ENCODE measurements at places on chromosomes 16 and 17.

DNA sequence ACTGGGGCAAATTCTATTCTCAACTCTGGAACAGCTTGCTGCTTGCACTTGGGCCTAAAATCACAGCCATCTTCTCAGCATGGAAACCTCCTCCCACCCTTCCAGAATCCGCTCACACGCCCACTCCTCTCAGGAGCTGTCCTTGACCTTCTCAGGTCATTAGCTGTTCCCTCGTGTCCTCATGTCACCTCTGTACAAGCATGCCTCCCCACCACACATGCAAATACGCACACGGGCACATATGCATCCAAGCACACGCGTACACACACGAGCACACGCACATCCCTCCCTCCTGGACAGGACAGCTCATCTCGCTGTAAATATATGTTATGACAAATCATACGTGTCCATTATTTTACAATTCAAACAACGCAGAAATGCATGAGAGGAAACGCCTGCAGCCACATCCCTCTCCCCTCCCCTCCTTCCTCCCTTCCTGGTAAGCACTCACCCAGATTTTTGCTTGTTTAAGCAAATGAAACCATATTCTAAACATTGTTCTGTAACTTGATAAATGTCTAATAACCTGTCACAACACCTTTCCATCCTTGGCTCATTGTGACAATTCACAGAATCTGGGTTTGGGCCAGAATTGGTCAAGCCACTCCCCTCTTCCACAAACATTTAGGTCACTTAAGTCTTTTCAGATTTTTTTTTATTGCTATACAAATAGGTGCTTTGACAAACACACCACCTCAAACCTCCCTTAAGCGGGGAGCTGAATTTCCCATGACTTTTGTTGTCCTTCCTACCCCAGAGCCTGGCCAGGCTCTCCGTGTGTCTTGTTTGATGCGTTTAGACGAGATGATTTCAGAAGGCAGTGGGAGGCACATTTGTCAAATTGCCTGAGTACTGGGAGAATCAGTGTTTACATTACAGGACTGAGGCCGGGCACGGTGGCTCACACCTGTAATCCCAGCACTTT, 41.7 kb downstream of the DNAH17 start:
- peak; percentile 62 for DNase-seq

GRCh38 chr16:75282466-75283281, 31.2 kb upstream of the BCAR1 start:
- DNase-seq = no peak

DNA sequence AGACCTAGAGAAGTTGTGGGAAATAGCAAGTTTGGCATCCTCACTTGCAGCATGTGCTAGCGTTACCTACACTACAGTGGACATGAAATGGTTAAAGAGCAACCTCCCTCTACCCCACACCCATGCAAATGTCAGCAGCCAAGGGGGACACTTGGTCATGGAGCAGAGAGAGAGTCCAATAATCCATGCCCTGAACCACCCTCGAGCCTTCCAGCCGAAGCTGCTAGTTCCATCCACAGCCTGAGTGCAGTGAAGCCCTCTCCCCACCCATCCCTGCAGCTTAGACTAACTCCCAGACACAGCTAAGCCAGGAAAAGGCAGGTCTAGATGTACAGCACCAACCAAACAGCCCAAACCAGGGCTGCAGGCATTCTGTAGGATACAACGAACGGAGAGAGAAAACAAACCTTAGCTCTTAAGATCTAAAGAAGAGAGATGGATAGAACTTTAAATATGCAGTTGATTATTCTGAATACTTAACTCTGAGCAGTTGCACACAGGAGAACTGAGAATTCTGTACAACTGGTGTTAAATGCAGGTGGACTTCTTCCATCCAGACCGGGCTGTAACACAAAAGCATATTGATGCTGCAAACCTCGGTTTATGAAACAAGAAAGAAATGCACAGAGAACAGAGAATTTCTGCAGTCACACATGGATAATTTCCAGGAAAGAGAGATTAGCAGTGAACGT, 93.8 kb downstream of the SALL1 start:
- no peak for DNase-seq

- DNase-seq = no peak
Measured at GRCh38 chr17:50626037-50626574, 8.6 kb upstream of the ABCC3 start.

GRCh38 chr16:81469710-81470535, 25.3 kb downstream of the CMIP start:
- DNase-seq = no peak

GRCh38 chr17:49975531-49975930, 6.5 kb downstream of the DLX4 start:
- DNase-seq = no peak

- no peak for DNase-seq
Measured at GRCh38 chr17:73802871-73803270, 158.6 kb upstream of the SDK2 start.

DNA sequence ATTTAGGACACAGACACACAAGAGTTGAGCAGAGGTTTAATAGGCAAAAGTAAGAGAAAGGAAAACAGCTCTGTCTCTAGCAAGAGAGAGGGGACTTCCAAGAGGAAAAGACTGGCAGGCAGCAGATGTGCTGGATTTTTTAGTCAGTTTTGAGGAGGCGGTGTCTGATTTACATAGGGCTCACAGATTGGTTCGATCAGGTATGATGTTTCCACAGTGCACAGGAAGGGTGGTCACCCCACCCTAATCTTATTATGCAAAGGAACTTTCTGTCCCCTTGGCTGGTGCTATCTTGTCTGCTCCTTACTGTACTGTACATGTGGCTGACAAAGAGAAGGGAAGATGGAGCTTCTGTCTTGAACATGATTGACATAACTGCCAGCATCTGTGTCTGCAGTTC, 25.3 kb downstream of the BFAR start:
- DNase-seq = no peak

DNA sequence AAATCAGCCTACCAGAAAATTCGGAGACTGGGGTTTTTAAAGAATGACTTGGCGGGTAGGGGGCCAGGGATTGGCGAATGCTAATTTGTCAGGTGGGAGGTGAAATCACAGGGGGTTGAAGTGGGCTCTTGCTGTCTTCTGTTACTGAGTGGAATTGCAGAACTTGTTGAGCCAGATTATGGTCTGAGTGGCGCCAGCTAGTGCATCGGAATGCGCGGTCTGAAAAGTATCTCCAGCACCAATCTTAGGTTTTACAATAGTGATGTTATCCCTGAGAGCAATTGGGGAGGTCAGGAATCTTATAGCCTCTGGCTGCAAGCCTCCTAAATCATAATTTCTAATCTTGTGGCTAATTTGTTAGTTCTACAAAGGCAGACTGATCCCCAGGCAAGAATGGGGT, 762 bp upstream of the RBL2 start:
- DNase-seq = no peak

- no peak for DNase-seq
Measured at GRCh38 chr17:4214157-4214556, 49.6 kb downstream of the ANKFY1 start.

GRCh38 chr17:69928611-69929010, 146.4 kb upstream of the KCNJ16 start:
- no peak for DNase-seq

DNA sequence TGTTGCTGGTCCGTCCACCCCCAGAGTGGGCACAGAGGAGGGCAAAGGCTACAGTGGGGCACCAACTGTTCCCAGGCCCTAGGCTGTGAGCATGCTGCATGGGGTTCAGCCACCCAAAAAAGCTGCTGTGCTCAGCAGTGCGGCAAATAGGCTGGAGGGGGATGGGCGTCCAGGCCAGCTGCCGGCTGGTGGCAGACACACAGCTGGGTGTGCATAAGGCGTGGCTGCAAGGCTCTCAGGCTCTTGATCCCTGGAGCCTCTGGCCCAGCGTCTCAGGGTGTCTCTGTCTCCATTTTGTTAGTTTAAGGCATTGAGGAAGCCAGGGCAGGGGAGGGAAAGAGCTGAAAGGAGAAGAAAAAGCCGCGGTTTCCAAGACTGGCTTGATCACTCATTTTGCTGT, 8.8 kb downstream of the RPL19 start:
- no peak for DNase-seq

DNA sequence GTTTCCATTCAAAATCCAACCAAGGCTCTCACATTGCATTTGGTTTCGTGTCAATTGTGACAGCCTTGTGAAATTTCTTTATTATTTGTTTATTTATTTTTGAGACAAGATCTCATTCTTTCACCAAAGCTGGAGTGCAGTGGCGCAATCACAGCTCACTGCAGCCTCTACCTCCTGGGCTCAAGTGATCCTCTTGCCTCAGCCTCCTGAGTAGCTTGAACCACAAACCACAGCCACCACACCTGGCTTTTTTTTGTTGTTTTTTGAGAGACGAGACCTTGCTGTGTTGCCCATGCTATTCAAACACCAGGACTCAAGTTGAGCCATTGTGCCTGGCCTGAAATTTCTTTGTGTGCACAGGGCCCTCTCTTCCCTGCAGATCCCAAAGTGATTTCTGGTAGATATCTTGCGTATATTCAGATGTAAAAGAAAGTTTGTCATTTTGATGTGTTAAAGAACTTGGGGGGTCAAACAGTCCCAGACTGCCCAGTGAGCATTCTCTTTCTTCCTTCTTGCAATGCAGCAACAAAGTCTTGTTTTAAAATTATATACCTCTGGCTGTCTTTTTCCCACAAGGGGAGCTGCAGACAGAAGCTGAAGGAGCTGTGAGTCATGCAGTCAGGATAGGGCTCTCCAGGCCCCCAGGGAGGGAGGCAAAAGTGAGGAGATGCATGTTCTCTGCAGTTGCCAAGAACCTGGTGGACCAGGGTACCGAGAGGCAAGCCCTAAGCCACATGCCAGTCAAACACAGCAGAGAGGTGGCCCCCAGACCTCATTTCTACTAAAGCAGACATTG, 15.5 kb upstream of the USP22 start:
- DNase-seq = no peak
